ELF-1 (cell line): ENCODE measurements at places on chromosomes 4 and X.

GRCh38 chrX:70013466-70014381 is 36.0 kb downstream of the AWAT2 start:
- DNase-seq, result peak; percentile 50

- DNase-seq, result no peak
Observed at GRCh38 chr4:77959566-77960338, 97.1 kb downstream of the MRPL1 start.

DNA sequence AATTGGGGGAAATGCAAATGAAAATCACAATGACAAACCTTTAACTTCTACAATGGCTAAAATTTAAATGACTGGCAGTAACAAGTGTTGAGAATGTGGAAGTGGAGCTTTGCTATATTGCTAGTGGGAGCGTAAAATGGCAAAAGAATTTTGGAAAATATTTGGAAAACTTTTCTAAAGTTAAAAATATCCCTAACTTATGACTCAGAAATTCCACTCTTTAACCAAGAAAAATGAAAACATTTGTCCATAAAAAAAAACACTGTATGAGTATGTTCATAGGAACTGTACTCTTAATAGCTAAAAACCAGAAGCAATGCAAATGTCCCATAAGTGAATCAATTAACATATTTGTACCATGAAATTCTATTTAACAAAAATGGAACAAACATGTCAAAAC is 3.6 kb downstream of the TBCK start:
- no peak for DNase-seq

GRCh38 chrX:32448320-32448719 is 763.0 kb downstream of the DMD start:
- DNase-seq, result no peak

- no peak for DNase-seq
Observed at GRCh38 chr4:145960012-145960411, 21.4 kb upstream of the ZNF827 start.

- peak; percentile 1 for DNase-seq
Observed at GRCh38 chrX:5823903-5824302, 404.8 kb downstream of the NLGN4X start.

DNA sequence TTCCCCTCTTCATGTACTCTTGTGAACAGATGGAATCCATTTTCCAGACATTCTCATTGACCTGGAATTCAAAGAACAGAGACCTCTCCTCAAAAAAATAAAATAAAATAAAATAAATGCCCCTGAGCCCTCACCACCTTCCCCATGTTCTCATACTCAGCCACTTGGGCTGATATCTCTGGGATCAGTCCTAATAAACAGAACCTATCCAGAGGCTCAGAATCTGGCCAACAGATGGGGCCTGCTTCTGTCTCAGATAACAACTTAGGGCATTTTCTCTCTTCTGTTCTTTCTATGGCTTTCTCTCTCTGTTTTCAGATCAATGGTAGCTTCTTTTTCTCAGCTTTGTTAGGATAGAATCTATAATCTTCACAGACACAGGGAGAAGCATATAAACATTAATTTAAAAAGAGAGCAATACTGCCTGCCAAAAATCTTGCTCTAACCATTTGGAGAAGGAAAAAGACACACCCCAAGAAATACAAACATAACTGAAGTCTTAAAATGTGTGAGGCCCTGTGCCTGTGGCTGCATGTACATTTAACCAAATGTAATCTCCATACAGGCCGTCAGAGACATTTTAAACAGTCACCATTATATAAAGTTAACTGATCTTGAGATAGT is 907.1 kb downstream of the FAT4 start:
- no peak for DNase-seq

- no peak for DNase-seq
Observed at GRCh38 chr4:19177616-19178015, 1074.1 kb upstream of the SLIT2 start.

GRCh38 chr4:143482840-143483239 is 30.7 kb upstream of the SMARCA5 start:
- DNase-seq, result no peak

DNA sequence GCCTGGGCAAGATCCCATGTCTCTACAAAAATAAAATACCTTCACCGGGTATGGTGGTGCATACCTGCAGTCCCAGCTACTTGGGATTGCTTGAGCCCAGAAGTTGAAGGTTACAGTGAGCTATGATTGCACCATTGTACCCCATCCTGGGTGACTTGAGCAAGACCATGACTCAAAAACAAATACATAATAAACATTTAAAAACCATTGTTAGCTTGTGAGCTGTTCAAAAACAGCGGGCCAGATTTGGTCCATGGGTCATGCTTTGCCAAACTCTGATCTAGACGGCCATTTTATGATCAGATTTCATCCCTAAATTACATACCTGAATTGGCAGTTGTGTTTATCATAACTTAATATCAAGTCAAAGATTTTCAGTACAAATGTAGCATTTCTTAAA is 76.0 kb upstream of the GPM6B start:
- DNase-seq, result no peak

GRCh38 chrX:116345958-116346357 is 90.4 kb upstream of the SLC6A14 start:
- DNase-seq, result no peak

- no peak for DNase-seq
Observed at GRCh38 chrX:134761788-134762187, 103.5 kb upstream of the PLAC1 start.

GRCh38 chr4:40525752-40526598 is 103.7 kb downstream of the RBM47 start:
- DNase-seq, result peak; percentile 90

DNA sequence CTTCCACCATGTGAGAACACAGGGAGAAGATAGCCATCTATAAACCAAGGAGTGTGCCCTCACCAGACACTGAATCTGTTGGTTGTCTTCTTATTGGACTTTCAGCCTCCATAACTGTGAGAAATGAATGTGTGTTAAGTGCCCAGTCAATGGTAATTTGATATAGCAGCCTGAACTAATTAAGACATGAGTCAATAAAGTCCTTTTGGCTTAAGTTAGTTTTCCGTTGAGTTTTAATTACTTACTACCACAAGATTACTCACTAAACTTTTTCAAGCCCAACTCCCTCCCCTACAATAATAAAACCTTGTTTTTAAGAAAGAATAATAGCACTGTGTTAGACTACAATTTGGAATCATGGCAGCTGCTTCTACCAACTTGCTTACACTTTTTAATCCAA is 324.2 kb downstream of the PCDH19 start:
- DNase-seq, result no peak

DNA sequence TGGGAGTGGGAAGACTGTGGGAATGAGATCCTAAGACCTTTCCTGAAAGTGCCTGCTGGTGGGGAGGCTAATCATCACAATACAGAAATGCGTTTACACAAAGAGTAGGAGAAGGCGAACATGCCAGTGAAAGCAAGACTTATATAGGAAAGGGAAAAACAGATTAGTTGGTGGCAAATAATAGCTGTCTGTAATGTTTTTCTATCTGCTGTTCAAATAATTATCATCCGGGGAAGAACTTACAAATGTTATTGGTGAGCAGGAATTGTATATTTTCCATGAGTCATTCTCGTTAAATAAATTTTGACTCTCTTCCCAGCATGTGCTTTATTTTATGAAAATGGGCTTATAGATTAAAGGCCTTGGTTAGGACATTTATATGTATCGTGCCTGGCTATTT is 196.5 kb downstream of the ARHGAP10 start:
- DNase-seq, result no peak

GRCh38 chr4:152516156-152516555 is 19.7 kb downstream of the FBXW7 start:
- peak; percentile 36 for DNase-seq

- peak; percentile 14 for DNase-seq
Observed at GRCh38 chr4:185383451-185383850, 12.3 kb downstream of the LRP2BP start.

GRCh38 chr4:5472160-5472591 is 236.2 kb downstream of the EVC2 start:
- DNase-seq, result no peak

DNA sequence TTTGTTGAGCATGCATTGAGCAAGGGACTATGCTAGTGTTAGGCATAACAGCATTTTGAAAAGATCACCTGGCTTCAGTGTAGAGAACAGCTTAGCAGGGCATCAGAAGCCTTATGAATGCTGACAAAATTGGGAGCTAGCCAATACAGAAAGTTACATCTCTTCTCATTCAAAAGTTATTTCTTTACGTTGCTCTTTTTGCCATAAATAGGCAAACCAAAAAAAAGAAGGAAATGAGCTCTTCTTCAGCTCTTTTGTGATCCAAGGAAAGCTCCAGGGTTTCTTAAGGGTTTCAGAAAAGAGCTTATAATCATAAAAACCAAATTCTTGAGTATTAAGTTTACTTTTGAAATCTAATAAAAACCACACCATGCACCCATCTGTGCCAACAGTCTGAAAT is 35.2 kb upstream of the LNX1 start:
- DNase-seq, result no peak

DNA sequence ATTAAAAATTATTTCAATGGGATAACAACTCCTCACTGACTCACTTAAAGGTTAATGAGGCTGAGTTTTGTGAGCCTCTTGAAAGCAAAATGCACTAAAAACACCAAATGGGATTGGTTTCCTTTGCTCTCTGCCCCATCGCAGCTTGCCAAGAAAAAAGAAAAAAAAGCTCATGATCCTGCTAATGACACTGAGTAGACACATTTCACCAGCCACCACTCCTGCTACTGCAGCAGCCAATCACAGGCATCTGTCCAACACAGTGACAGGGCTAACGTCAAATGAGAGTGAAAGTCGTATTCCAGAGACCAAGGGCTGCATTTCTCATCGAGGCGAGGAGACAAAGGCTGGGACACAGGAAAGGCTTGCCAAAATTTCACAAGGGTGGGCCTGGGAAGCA is 5.2 kb downstream of the APBB2 start:
- no peak for DNase-seq

GRCh38 chr4:139658185-139658584 is 7.4 kb upstream of the MGST2 start:
- peak; percentile 60 for DNase-seq

DNA sequence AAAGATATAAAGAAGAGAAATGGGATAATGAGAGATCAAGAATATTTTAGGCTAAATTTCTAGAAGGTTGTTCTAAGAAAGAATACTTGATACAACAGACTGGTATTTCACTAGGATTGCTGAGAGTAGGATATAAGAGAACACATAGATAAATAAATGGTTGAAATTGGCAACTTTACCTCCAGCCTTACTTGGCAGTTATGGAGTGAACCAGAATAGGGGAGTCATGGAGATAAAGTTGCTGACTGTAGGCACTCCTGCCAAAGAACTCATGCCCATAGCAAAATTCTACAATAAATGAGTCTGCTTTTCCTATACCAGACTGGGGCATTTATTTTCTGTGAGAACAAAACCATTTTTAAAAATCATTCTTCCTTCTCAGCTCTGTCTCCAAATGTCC is 26.4 kb upstream of the MMRN1 start:
- DNase-seq, result no peak

GRCh38 chr4:75391489-75392166 is 122.6 kb downstream of the RCHY1 start:
- no peak for DNase-seq

- no peak for DNase-seq
Observed at GRCh38 chr4:108107729-108108382, 60.9 kb downstream of the LEF1 start.

DNA sequence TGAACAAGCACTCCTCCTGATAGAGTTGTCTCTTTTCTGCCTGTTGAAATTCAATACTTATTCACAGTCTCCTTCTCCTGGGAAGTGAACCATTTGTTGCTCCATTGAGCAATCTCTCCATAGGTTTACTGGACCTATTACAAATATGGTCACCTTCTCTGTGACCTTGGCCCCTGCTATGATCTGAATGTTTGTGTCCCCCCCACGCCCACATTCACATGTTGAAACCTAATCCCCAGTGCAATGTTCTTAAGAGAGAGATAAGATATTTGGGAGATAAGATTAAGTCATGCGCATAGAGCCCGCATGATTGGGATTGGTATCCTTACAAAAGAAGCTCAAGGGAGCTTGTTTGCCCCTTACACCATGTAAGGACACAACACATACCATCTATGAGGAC is 54.1 kb upstream of the GABRE start:
- no peak for DNase-seq

DNA sequence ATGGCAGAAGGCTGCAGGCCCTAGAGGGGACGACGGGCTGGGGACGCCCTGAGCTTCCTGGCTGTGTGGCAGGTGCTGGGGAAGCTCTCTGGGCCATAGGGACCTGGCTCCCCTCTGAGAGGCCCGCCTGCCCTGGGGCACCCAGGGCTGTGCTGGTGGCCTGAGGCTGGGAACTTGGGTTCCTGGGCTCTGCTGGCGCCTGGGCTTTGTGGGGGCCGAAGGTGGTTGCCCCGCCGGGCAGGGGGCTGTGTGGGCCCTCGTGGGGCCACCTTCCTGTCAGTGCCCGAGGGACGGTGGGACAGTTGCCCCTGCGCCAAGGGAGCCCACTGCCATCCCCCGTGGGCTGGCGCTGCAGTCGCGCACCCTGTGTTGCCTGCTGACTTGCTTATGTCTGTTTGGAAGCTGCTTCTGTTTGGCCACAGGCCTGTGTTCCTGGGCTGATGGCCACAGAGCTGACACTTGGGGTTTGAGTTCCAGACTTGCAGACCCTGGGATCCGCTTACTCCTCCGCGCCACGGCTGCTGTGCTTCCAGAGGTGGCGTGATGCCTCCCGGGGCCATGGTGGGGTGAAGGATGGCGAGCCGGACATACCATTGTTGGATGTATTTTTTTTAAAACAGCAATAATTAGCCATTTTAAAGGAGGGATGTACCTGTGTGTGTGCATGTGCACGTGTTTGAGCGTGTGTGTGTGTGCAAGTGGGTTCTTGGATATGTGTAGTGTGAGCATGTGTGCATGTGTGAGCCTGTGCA is 8.5 kb downstream of the NAT8L start:
- no peak for DNase-seq

DNA sequence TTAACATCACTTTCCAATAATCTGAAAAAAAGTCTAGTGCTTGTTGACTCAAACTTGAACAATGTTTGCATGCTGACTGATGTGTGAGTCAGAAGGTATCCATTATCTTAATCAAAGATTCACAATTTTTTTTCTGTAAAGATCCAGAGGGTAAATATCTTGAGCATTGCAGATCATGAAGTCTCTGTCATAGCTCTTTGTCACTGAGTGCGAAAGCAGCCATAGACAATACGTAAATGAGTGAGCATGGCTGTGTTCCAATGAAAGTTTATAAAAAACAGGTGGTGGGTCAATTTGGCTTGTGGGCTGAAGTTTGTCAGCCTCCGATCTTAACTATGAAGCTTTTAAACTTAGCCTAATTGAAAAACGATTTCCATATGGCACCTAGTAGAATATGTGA is 37.7 kb downstream of the NHS start:
- DNase-seq, result no peak

DNA sequence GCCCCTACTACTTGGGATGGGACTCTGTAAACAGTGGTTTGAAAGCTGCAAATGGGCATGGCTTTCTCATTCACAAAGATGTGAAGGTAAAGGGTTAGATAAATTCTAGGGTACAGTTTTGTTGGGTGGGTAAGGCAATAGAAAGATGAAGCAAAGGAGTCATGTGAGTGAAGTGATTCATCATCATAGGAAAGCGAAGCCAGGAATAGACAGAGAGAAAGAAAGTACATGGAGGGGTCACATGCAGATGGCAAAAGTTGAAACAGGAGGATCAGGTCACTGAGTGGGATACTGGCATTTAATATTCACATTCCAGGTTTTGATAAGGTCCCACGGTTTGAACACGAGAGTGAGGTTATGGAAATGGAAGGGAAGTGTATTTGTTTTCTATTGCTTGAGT is 8.2 kb upstream of the ABCG2 start:
- no peak for DNase-seq
